GM12865 (cell line): ENCODE measurements at places on chromosomes 5 and 9.

DNA sequence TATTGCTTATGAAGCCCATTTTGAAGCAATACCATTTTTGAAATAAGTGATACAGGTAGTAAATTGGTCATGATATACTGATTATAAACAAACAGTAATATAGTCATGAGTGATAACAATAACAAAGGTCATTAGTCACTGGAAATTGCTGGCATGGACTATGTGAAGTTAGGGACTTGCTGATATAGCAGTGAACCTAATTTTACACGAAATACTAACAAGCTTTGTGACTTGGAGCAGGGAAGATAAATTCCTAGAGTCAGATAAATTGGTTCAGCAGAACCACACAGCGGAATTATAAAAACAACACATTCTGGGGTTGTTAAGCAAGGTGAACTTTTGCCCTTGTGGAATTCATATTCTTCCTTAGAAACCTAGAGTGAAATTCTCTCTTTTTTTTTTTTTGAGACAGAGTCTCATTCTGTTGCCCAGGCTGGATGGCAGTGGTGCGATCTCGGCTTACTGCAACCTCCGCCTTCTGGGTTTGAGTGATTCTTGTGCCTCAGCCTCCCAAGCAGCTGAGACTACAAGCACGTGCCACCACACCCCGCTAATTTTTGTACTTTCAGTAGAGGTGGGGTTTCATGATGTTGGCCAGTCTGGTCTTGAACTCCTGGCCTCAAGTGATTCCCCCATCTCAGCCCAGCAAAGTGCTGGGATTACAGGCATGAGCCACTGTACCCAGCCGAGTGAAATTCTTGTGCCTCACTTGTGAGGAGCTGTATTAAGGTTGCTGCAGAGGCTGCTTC lies 6.0 kb downstream of the UGCG start:
- no peak for DNase-seq

DNA sequence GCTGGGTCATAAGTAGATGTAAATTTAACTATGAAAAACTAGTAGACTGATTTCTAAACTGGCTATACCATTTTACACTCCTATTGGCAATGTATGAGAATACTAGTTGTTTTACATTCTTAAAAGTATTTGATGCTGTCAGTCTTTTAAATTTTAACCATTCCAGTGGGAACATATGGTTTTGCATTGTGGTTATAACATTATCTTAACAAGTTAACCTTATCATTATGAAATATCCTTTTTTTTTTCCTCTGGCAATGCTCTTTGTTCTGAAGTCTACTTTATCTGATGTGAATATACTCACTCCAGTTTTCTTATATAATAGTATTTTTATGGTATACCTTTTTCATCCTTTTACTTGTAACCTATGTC lies 548.9 kb upstream of the CLINT1 start:
- DNase-seq, result no peak

- no peak for DNase-seq
These were observed 50.8 kb downstream of the TSPAN17 start for GRCh38 chr5:176697934-176698538.

DNA sequence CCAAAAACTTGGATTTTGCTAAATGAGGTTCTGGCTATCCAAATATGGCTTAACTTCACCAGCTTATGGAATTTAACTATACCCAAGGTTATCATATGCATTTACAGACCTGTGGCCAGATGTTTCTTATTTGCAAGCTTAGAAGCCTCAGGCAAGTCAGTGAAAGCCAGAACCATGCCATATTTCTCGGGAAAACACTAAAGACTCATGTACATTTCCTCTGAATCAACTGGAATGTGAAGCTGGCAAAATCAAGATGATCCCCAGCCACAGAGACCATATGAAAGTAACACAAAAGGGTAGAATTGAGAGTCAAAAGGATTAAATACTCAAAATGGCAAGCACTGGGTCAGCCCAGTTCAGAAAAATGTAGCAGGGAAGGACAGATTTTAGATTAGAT lies 76.4 kb upstream of the SLC1A1 start:
- no peak for DNase-seq

- DNase-seq, result no peak
These were observed 433.7 kb downstream of the ENC1 start for GRCh38 chr5:74206579-74207550.

- DNase-seq, result no peak
These were observed 22.7 kb downstream of the ARHGAP26 start for GRCh38 chr5:142792865-142793232.

DNA sequence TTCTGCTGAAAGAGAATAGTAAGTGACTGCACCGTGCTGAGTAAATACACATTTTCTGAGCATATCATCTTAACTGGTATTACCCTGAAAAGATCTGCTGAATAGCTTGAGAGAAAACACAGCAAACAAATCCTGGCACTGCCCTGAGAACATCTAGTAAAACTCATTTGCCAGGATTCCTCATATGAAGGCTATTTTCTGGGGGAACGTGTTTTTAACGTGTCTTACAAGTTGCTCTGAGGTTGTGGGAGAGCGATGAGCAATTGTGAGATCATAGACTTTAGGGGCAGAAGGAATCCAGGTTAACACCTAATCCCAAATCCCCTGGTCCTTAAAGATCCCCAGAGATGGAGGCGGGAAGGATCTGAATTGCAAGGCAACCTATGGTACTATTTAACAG lies 331.9 kb upstream of the RFX3 start:
- no peak for DNase-seq

- DNase-seq, result no peak
These were observed 181.3 kb downstream of the RAB3C start for GRCh38 chr5:58764199-58764598.

DNA sequence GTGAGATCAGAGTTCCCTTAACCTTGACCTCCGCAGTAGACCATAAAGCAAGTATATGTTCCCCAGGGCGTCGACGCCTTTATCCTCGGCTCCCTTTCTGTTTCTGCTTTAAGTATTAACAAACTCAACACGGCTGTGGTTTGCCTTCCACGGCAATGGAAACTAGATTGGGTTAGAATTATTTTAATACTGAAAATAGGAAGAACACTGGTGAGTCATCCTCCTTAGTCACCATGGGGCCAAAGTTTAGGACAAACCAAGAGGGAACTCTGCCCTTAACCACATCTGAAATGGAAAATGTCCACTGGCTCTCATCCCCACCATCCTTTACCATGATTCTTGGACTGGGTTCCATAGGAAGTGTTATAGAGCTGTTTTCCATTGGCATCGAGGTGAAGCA lies 386.1 kb downstream of the ACTL7B start:
- DNase-seq, result no peak

DNA sequence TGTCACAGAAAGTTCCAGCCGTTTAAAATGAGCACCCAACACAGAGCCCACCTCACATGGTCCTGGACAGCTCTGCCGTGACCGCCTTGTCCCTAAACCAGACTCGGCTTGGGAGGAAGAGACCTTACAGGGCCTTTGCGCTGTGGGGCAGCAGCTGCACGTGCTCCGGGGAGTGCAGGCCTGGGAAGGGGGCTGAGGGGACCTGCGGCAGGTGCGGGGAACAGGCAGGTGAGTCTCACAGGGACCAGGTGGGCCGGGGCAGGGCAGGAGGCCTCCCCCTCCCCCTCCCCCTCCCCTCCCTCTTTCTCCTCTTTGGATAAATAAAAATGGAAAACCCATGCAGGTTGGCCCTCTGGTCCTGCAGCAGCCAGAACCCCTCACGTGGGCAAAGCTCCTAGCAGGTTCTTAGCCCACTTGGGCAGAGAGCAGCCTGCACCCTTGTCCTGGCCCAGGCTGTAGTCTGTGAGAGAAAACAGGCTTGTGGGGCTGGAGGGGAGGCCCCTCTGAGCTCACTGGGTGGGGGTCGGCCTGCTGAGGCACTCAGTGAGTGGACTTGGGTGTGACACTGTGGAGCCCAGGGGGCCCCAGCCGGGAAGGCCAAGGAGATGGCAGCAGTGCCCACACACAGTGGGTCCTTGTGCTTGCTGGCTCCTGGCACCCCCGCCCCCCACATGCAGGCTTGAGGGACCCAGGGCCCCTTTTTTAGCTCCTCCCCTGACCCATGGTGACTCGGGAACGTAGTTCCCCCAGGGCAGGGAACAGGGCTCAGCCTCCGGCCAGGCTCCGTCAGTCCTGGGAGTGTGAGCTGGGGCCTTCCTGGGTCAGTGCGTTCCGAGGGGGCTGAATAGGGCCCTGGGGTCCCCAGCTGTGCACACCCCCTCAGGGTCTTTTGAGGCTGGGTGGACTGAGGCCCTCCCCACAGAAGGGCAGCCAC lies 40.0 kb upstream of the CACNA1B start:
- no peak for DNase-seq

DNA sequence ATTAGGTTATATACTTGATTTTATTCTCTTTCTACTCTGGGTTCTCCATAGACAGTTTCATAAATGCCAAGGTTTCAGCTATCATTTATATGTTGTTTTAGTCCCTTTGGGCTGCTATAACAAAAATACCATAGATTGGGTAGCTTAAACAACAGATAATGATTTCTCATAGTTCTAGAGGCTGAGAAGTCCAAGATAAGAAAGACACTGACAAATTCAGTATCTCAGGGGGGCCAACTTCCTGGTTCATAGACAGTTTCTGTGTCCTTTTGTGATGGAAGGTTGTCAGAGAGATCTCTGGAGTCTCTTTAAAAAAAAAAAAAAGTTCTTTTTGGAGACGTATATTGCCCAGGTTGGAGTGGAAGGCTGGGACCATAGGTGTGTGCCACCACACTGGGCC lies 113.3 kb downstream of the SCAMP1 start:
- DNase-seq, result no peak

DNA sequence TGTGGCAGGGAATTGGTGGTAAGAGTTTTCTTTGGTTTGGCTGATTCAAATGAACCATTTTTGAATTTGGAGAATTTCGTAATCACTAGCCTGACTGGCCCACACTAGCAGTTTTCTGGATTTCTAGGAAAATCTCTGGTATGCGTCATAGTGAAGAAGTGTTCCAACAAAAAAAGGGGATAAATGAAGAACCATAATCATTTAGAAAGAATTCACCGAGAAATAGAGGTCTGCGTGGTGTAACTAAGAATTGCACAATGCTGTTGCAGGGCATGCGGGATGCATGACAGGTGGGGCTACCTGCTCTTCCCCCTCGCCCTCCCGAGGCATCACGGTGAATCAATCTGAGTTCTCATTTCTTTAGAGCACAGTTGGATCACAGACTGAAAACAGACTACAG lies 232.3 kb upstream of the PAPPA start:
- DNase-seq, result no peak

DNA sequence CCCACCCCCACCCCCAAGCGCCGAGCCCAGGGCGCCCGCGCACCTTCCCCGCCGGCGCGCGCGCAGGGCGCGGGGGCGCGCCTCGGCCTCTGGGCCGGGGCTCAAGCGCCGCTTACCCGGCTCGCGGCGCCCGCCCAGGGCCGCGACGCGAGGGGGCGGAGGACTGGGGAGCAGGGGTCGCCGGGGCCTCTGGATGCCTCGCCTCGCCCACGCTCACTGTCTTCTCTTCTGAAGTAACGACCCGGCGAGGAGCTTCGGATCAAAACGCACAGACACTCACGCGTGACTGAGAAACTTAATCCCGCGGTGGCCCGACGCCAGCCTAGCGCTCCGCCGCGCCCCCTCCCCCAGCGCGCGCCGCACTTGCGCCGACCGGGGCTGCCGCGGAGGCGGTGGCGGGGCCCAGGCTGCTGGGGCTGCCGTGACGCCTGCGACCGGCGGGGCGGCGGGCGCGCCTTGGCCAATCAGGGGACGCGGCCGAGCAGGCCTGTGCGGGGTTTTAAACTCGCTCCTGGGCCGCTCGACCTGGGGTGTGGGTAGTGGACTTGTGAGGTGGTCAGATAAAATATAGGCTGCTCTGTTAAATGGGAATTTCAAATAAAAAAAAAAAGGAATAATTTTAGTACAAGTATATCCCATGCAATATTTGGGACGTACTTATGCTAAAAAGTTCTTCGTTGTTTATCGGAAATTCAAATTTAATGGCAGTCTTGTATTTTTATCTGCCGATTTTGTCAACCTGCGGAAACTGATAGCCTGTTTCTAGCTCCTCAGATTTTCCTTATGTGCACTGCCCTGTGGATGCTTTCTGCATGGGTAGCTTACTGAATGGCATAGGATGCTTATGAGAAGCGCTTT lies at the start of gene MPDZ:
Gene MPDZ, minus strand, starts transcription at position 409 of the 858 bp plus-strand sequence. CDS start 29,377 bp downstream, outside the sequence.
- no peak for DNase-seq

DNA sequence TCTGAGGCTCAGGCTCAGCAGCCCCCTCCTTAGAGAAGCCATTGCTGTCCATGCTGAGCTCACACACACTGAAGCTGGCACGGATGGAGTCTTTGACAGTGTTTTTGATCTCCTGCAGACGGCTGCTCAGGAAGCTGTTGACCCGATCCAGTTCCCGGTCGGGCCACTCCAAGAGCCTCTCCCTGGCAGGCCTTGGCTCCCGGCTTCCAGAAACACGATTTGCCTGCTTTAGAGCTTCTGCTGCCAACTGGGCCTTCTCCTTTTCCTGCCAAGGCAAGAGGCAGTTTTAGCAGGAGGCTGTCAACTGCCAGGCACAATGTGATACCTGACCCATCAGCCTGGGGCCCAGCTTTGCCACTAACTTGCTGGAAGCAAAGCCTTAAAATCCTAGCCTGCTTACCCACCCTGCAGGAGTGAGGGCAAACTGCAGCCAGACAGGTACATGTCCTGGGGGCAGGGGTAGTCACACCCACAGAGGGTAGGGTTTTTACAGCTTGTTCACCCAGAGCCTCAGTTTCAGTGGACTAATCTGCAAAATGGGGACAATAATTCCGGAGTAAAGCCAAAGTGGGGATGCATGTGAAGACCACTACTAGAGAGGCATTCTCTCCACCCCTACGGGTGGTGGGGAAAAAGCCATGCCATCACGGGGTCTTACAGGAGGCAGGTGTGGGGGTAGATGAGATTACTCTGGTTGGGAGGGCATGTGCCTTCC lies 8.3 kb upstream of the DDX41 start:
- DNase-seq, result no peak

DNA sequence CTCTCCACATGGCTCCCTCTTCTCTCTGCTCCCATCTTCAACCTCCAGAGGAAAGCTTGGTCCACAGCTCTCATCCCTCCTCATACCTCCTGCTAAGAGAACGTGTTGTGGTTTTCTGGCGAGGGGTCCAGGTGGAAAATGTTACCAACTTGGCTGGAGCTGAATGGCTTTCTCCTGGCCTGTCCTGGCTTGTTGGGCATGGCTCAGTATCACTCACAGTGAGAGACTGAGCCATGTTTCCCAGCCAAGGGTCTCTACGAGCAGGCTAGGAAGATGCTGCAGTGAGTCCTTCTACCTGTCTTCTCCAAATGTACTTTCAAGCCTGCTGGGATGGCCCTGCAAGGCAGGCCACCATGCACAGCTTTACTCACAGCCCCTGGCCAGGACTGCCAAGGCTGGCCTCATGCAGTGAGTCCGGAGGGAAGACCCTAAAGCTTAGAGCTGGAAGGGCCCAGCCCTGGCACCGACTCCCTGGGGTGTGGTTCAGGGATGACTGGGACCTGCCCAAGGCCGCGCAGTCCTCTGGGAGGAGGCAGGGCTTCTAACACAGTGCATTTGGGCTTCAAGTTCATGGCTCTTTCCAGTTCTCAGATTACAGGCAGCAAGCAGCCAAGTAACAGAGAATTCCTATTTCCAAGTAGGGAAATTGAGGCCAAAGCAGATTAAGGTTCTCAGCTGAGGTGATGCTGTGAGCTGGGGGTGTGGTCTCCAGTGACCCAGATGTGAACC lies 59.5 kb downstream of the COL27A1 start:
- DNase-seq, result no peak

- no peak for DNase-seq
These were observed 22.1 kb upstream of the COL5A1 start for GRCh38 chr9:134619448-134619982.

- DNase-seq, result no peak
These were observed 275.2 kb downstream of the CDH9 start for GRCh38 chr5:26763215-26763614.

GRCh38 chr9:113568571-113569321 lies 105.2 kb downstream of the RGS3 start:
- no peak for DNase-seq
